ENCODE measurements at places on chromosomes 2 and 18.

- DNase-seq: no peak
These were observed 394.2 kb downstream of the CLIP4 start for GRCh38 chr2:29509397-29509796.

GRCh38 chr2:165631089-165631488 is 161.6 kb downstream of the CSRNP3 start:
- no peak for DNase-seq

DNA sequence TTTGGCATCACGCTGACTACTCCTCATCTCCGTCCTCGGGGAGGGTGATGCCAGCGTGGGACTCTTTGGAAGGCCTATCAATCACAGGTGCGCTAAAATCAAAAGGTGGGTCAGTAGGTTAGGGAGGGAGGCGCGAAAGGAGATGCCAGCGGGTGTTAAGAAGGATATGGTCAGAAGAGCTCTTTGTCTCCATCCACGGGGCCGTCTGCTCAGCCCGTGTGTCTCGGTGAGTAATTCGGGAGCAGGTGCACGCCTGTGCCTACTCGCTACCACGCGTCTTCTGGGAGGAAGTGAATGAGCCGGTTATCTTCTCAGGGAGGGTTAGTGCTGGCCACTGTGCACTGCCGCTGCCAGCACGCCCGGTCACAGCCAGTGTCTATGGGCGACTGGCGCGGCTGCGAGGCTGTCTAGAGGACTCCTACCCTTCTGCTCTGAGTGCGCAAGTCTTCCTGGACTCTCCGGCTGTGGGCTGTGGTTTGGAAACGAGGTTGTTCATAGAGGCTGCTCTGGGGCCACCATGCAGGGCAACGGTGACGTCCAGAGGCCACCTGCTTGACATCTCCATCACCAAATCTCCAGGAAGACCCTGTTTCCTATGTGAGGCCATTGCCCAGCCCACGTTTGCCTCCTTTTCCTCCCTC is 153.4 kb downstream of the MBP start:
- no peak for DNase-seq

DNA sequence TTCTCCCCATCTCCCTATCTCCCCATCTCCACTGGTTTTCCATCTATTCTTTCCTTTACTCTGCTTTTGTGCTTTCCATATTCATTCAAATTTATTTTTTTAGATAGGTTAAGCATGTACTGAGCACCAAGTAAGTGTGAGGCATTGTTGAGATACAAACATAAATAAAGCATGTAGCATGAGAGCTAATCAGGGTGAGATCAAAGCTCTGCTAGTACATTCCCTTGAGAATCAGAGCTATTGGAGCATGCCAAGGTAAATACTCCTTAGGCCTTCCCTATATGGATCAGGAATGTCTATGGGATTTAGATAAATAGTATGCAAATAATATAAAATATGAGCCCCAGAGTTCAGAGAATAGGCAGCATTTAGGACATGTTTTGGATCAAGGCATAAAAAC is 25.3 kb downstream of the BABAM2 start:
- DNase-seq: no peak

DNA sequence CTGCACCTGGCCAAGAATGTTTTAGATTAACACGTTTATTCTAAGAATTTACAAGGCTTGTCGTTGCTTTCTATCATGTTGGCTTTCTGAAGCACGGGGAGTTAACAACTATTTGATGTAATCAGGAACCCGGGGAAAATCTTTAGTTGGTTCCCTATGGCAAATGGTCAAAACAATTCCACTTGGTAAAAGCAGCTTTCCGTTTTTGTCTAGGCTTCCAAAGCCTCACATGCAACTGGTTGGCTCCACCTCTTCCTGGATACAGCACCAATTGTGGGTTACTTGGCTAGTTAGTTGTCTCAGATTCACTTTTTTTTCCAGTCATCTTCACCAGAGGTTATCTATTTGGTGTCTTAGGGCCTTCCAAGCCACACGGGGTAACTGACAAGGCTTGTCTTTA is 2.8 kb downstream of the COLEC12 start:
- no peak for DNase-seq

DNA sequence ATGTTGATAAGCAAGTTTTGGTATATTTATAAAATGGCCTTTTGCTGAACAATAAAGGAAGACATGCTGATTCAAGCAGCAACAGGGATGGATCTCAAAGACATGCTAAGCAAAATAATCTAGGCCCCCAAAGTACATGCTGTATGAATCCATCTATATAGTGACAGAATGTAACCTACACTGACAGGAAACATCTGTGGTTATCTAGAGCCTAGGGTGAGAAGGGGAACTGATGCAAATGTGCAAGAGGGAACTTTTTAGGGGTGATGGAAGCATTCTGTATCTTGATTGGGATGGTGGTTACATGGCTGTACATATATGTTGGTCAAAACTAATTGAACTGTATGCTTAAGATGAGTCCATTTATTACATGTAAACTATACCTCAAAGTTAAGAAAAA is 24.2 kb downstream of the CNRIP1 start:
- DNase-seq: no peak

- no peak for DNase-seq
These were observed 105.5 kb downstream of the CAPN13 start for GRCh38 chr2:30701782-30702181.

DNA sequence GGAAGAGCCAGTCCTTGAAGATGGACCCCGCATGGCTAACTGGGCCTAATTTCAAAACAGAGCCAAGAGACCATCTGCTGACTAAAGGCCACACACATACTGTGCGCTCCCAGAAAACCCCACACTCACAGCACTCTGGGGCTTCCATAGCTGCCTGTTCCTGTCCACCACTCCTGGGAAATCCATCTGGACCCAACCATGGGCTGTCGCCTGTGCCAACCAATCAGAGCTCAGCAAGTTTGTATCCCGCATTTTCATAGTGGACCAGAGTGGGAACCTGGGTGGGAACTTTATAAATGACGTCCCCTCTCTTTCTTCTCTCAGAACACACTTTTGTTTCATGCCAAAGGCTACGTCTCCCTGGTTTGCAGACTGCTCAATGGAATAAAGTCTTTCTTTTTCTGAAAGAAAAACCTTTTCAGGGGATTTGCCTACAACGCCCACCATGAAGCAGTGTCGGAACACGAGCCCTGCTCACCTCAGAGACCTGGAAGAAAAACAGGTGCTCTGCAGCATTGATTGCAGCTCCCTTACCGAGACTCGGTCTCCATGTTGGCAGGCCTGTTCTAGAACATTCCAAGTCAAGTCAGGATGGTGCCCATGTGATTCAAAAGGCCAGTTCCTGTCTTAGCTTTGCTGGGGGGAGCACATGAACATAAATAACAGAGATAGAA is 137.2 kb upstream of the GPC1 start:
- no peak for DNase-seq

DNA sequence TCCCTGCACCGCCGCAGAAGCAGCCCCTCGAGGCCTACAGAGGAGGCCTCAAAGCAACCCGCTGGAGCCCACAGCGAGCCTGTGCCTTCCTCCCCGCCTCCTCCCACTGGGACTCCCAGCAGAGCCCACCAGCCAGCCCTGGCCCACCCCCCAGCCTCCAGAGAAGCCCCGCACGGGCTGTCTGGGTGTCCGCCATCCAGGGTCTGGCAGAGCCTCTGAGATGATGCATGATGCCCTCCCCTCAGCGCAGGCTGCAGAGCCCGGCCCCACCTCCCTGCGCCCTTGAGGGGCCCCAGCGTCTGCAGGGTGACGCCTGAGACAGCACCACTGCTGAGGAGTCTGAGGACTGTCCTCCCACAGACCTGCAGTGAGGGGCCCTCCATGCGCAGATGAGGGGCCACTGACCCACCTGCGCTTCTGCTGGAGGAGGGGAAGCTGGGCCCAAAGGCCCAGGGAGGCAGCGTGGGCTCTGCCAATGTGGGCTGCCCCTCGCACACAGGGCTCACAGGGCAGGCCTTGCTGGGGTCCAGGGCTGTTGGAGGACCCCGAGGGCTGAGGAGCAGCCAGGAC is 31.2 kb downstream of the GPC1 start:
- no peak for DNase-seq

DNA sequence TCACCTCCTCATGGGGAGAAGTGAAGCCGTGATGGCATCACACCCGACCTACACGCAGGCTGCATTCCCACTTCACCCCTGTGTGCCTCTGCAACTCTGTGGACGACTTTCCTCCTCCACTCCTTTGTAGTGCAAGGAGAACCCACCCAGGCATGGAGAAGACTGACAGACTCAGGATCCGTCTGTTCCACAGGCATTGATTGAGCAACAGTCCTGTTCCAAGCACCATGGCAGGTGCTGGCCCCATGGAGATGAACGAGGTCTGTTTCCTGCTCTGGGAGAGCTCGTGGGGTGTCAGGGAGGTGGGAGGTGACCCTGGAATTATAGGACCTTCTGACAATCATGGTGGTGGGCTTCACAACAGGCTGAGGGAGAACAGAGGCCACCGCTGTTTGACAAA is 284.7 kb upstream of the HDAC4 start:
- no peak for DNase-seq

- no peak for DNase-seq
These were observed 97.2 kb downstream of the SOS1 start for GRCh38 chr2:39023649-39024048.

- DNase-seq: no peak
These were observed 12.1 kb downstream of the DOCK10 start for GRCh38 chr2:225030203-225030602.

- peak; percentile 18 for DNase-seq
These were observed 34.0 kb downstream of the LOXHD1 start for GRCh38 chr18:46622999-46623398.

- peak; percentile 98 for DNase-seq
These were observed 82.6 kb upstream of the TANK start for GRCh38 chr2:161077367-161078210.

DNA sequence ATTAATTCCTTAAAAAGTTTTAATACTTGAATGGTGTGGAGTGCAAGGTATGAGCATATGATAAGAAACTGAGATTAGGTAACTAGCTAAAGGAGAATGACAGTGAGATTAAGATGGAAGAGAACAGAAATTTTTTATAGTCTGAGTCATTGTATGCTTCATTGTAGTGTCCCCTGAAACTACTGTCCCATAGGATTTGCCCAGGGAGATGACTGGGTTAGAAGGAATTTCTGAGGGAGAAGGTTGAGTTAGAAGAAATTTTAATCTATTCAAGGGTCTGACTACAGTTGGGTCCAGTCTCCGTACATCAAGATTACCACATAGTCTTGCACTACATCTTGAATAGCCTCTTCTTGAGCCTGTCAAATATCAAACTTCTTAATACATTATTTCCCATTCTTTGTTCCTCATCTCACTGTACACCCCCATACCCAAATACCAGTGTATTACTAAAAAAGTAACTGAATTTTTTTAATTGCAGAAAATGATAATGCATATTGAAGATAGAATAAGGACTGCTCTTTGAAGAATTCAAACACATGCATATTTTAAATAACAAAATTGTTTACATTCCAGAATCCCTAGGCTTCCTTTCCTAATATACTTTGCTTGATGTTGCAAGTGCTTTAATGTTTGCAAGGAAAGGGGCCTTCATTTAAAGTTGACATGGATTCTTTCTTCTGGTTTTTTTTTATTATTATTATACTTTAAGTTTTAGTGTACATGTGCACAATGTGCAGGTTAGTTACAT is 314.3 kb upstream of the COL3A1 start:
- DNase-seq: no peak

DNA sequence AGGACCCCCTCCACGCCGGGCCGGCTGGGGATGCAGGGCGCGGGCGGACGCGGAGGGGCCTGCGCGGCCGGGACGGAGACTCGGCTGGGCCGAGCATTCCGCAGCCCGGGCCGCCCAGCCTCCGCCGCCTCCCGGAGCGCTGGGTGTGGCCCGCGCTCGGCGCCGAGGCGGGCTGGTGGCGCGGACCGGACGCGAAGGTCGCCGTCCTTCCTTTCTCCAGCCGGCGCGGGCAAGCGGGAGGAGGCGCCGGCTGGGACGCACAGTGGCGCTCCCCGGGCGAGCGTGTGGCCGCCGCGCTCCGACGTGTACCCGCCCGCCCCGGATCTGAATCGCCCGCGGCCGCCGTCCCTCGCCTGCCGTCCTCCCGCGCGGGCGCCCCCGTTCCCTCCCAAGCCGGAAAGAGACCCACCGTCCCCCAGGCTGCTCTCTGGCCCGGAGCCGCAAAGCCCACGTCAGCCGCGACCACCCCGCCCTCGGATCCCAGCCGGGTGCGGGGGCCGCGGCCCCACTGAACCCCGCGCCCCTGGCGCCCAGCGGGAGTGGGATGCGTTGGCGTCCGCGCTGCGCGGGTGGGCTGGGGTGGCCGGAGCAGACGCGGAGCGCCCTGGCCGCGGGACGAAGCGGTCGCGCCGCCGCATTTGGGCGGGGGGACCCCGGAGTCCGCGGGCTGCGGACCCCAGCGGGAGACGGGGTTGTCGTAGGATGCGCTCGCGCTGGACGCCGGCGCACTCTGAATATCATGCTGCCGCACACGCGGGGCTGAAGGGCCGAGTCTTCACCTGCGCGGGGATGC is 634 bp downstream of the SPATS2L start:
- peak; percentile 55 for DNase-seq

DNA sequence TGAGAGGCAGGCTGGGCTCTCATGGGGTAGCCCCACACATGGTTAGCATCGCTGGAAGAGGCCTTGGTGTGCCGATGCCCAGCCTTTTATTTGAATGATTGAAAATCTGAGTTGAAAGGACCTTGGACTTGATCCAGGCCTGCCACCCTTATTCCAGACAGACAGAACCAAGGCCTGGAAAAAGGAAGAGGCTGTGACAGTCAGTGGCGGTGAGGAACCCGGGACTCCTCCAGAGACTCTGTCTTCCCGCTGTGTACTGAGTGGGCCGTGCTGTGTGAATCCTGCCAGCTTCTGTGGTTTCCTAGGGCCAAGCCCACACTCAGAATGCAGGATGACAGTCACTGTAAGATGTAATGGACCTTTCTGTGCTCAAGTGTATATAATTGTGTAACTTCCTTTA is 218.5 kb downstream of the LDLRAD4 start:
- DNase-seq: peak; percentile 81

All from inflammatory macrophage treated with lipopolysaccharide for 4 hours (primary cell).